ENCODE measurements at places on chromosomes 12 and 14. TPM values are rescaled to one million over a fixed set of nuclear protein-coding genes. Genes with fewer than 3 reads are reported as not detected.

Gene C2CD5
- 31.6 TPM for total RNA-seq

Gene DBX2
- total RNA-seq, result not detected

Gene GPR68
- total RNA-seq, result 11.2 TPM

Gene WSB2
- 58.2 TPM for total RNA-seq

Gene CMA1
- not detected for total RNA-seq

Gene SLC17A8
- not detected for total RNA-seq

Gene TAS2R7
- not detected for total RNA-seq

Gene PRH2
- not detected for total RNA-seq

Gene TEX52
- total RNA-seq, result not detected

Gene BATF
- total RNA-seq, result 165 TPM

Gene TGM1
- 7.4 TPM for total RNA-seq

Gene SLC16A7
- 34.8 TPM for total RNA-seq

Gene FBLN5
- total RNA-seq, result 4.7 TPM

Gene ACVRL1
- not detected for total RNA-seq

Gene KCNH3
- 3.3 TPM for total RNA-seq

Gene TAS2R19
- 1.6 TPM for total RNA-seq

Gene PPFIA2
- not detected for total RNA-seq

Gene ERBB3
- total RNA-seq, result 0.32 TPM

Gene SART3
- 87.1 TPM for total RNA-seq

Gene KICS2
- total RNA-seq, result 15.1 TPM

Gene DPF3
- total RNA-seq, result 0.39 TPM

Gene OTUB2
- total RNA-seq, result 0.93 TPM

Gene GAS2L3
- 2.6 TPM for total RNA-seq

Gene AEBP2
- total RNA-seq, result 52.9 TPM

Gene RPGRIP1
- 0.21 TPM for total RNA-seq

Gene TAS2R31
- 0.44 TPM for total RNA-seq

Gene TDRD9
- total RNA-seq, result 0.42 TPM

Gene IFT81
- 3.5 TPM for total RNA-seq

Gene SELPLG
- total RNA-seq, result 36.9 TPM

Gene ARHGEF40
- total RNA-seq, result 0.05 TPM

Gene FLRT2
- not detected for total RNA-seq

Gene HEATR5A
- 8.5 TPM for total RNA-seq

Gene TMEM179
- not detected for total RNA-seq

Gene ZBTB1
- 45.0 TPM for total RNA-seq

Gene MGAT4C
- not detected for total RNA-seq

Gene TAS2R46
- not detected for total RNA-seq

Gene PHLDA1
- 12.3 TPM for total RNA-seq

Gene TSPAN8
- total RNA-seq, result not detected

Gene RERG
- total RNA-seq, result not detected

Gene P2RX7
- total RNA-seq, result 5.0 TPM

Gene GNB3
- total RNA-seq, result 0.76 TPM

Gene GLRX5
- total RNA-seq, result 37.9 TPM

Gene KRT81
- total RNA-seq, result not detected

Gene RTL1
- not detected for total RNA-seq

Gene NEK9
- 45.2 TPM for total RNA-seq

Gene HOXC12
- total RNA-seq, result not detected

Gene EMP1
- 16.6 TPM for total RNA-seq

Gene ITGA7
- 5.5 TPM for total RNA-seq

Gene ZNF385A
- 0.73 TPM for total RNA-seq
